ENCODE measurements at places on chromosomes 2 and 18. TPM values are rescaled to one million over a fixed set of nuclear protein-coding genes. Genes with fewer than 3 reads are reported as not detected.

Gene DSG4
- not detected for total RNA-seq

DNA sequence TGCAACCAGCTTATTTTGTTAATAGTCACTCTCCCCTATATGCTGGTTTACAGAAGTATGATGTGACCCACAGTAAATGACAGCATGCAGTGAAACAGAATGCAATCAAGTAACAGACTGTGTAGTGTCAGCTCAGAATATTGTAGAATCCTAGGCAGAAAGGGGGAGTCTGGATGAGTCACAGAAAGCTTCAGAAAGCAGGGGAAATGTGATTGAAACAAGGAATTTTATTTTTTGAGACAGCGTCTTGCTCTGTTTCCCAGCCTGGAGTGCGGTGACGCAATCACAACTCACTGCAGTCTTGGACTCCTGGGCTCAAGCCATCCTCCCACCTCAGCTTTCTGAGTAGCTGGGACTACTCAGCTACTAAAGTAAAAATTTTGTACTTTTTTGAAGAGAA is 219.9 kb upstream of the FBXO11 start:
- DNase-seq = no peak

- DNase-seq = no peak
These were observed 690.6 kb downstream of the SLC4A3 start for GRCh38 chr2:220318037-220318436.

GRCh38 chr2:158637357-158637756 is 157.8 kb upstream of the DAPL1 start:
- DNase-seq = no peak

GRCh38 chr18:13500227-13500865 is 226.0 kb downstream of the FAM210A start:
- DNase-seq = no peak
